ENCODE measurements at places on chromosomes 5 and 9. TPM values are rescaled to one million over a fixed set of nuclear protein-coding genes. Genes with fewer than 3 reads are reported as not detected.

- DNase-seq: no peak
These were observed 57.7 kb downstream of the DCP2 start for GRCh38 chr5:113034182-113034773.

DNA sequence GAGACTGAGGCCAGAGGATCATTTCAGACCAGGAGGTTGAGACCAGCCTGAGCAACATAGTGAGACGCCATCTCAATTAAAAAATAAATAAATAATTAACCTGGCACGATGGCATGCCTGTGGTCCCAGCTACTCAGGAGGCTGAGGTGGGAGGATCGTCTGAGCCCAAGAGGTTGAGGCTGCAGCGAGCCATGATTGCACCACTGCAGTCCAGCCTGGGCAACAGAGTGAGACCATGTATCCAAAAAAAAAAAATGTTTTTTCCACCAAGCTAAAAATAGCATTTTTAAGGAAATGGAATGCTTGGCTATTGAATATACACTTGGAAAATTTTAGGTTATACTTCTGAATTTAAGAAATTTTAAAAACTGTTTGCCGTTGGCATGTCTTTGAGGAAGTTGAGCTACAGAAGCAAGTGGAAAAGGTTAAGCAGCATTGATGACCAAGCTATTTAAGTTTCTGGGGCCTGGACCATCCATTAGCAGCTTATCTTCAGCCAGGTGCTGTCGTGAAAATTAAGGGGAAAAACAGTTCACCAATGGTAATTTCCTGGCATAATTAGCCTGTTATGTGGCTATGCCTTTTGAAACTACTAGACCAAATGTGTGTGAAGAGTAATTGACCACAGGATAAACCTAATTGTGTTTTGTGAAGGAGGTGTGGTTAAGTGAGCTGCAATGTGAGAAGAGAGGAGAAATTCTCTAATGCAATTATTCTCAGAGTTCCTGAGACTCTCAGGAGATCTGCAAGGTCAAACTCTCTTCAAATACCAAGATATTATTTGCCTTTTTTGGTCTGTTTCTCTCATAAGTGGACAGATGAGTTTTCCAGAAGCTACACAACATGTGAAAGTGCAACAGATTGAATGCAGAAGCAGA lies 21.0 kb downstream of the F2R start:
- no peak for DNase-seq

DNA sequence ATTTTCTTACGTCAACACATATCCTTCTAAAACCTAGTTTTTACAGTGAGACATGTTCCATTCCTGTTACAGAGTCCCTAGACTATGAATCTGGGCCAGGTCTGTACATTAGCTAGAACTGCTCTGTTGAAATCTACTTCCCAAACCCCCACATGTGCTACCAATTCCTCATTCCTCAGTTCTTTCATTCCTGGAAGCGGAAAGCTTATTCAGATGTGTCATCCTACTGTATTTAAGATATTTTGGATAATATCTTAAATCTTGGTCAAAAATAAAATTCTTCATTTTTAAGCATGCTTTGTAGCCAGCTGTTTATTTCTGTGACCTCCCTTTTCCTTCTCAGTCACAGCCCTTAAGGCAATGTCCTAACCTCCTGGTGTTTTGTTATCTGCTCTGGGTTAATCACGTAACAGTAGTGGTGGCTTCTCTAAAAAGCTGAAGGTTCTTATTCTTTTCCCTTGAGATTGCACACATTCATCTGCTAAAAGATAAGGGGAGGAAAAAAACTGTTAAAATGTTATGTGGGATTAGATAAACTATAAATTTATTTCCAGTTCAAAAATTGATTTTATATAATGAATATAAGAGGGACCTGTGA lies 35.6 kb downstream of the GLRX start:
- DNase-seq: no peak

DNA sequence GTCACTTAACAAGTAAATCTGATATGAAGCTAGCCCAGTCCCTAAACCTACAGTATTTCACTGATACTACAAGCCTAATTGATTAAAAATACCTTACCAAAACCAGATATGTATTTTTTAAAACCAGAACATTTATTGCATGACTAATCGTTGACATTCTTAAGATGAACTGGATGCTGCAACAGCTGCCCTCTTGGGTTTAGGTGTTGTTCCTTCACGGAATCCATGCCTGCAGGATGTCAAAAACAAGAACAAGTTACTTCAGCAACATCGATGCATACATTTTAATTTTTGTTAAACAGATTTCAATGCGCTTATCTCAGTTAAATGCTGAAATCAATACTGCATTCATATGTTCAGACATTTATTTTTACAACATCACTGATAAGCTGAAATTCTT lies 2.7 kb downstream of the RPL37 start:
- no peak for DNase-seq

DNA sequence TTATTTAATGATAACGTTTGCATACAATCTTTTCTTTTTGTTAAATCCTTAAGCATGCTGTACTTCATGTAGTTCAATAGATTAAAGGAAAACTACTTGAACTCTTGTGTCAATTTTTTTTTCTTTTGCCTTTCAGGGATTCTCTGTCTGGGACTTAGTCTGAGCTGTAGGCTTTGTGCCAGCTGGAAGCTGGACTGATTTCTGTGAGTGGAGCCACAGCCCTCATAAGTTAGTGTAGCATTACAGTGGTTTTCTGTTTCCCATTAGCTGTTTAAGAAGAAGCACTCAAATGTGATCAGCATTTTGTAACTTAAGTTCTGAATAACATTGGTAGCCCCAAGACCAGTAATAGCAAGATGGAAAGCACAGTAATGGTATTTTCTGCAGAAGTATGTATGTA lies 330.6 kb upstream of the MEF2C start:
- no peak for DNase-seq

DNA sequence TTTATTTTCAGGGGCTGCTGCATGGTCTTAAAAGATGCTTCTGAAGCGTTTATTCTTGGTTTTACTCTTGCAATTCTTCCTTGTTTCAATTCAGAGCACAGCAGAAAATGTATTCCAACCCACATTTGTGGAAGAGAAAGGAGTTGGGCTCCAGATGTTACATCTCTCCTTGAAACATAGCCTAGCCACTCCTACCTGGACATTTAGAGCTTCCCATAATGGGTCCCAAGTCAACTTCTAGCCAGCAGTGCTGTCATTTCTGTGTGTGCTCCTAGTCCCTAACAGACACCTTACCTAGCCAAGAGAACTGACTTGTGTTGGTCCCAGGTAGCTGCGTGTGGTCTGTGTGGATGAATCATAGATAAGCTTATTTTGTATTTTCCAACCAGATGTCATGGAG lies 61.2 kb upstream of the ANKRD55 start:
- DNase-seq: no peak

- no peak for DNase-seq
These were observed 17.3 kb downstream of the CENPH start for GRCh38 chr5:69206528-69207190.

GRCh38 chr9:135093111-135093510 lies 5.6 kb downstream of the OLFM1 start:
- DNase-seq: no peak

GRCh38 chr9:91187311-91187964 lies 174.3 kb downstream of the AUH start:
- DNase-seq: no peak

DNA sequence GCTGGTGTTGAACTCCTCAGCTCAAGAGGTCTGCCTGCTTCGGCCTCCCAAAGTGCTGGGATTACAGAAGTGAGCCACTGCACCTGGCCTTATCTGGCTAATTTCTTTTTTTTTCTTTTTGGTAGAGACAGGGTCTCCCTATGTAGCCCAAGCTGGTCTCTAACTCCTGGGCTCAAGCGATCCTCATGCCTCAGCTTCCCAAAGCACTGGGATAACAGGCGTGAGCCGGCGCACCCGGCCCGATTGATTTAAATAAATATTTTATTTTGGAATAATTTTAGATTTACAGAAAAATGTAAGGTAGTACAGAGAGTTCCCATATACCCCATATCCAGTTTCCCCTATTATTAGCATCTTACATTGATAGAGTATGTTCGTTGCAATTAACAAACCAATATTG lies 155.0 kb upstream of the MVB12B start:
- DNase-seq: no peak

GRCh38 chr5:57539281-57539701 lies 56.7 kb upstream of the ACTBL2 start:
- DNase-seq: no peak

DNA sequence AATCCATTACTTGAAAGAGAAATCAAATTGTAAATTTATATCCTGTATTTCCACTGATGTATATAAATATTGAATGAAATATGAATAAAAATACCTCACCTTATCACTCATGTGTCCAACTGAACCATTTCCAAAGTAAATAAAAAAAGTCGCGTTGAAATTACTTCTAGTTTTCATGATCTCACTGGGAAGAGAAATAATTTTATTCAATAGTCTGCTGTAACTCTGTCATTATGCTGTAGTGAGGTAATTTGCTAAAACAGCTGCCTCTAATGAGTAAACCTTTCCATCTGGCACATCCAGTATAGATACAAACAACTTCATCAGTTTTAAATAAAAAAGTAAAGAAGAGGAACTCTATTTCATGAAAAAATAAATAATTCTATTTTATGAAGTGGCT lies 611.5 kb downstream of the ZNF608 start:
- DNase-seq: no peak

DNA sequence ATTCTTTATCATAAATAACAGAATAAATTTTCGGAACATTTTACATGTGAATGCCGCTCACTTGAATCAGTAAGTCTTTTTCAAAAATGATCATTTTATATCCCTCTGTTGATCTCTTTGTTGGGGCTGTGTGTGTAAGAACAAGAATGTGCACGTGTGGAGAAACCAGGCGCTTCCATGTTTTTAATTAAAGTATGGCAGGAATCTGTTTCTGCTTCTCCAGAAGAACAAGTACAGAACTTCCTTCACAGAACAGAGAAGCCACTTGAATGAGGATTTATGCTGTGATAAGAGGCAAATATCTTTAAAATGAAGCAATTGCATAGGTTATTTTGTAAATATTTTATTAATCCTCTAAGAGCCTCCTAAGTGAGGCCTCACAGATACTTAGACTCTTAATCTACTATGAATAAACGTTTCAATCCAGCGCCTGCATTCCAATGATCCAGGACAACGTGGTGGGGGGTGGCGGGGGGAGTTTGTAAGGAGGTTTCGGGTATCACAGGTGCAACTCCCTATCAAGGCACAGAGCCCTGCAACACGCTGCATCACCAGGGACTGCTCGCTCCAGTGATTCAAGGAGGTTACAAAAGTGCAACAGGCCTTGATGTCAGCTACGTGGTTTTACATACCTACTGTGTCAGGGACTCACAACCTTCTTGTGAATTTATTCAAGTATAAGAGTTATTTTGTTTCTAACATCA lies 409.2 kb downstream of the BNC2 start:
- DNase-seq: no peak

DNA sequence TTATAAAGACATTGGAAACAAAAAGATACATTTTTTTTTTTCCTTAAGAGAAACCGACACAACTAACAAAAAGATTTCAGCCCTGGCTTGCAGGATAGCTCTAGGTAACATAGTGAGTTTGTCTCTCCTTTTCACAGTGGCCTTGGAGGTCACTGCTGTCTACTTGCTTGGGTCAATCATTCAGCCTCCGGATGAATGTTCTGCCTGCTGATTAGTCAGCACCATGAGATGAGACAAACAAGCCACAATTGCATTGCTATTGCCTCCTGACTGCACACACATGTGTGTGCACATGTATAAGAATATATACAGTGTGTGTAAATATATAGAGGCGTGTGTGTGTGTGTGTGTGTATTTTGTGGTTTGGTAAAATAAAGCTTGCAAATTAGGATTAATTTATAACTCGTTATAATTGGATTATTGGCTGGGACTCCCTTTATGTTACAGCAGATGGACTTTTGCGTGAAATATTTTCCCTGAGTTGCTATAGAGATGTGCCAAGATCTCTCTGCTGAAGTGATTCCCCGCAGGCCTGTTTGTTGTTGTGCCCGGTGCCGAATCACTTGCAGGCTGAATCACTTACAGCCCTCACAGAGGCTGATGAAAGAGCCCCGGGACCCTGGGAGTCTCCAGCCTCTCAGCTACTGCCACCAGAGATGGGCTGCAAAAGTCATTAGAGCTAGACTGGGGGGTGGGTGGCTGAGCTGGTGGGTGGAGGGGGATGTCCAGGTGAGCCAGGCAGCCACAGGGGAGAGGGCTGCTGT lies 161.2 kb downstream of the FGF18 start:
- no peak for DNase-seq

DNA sequence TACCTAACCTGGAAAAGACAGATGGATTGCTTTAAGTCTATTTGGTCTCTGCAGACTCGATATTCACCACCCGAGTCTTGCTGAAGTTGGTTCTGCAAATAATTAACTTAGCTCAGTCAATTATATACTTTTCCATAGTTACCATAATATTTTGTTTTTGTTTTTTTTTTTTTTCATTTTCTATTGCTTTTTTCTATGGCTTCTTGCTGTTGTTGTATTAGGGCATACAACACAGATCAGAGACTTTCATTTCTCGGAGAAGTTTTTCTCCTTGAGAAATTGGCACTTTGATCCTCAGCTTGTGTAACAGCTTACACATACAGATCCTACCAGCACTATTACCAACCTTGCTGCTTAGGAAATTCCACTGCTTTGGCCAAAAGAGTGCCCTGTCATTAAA lies 88.0 kb downstream of the GPR21 start:
- DNase-seq: no peak

DNA sequence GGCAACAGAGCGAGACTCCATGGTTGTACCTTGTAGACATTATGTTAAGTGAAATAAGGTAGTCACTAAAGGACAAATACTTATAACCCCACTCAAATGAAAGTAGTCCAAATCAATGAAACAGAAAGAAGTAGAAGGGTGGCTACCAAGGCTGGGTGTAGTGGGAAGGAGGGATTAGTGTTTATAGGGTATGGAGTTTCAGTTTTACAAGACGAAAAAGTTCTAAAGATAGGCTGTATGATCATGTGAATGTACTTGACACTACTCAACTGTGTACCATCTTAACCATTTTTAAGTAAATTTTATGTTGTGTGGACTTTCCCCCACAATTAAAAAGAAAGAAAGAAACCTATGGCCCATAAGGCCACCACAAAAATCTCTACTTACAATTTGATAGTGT lies 32.2 kb downstream of the ALDH7A1 start:
- DNase-seq: no peak

Gene ANKRD31
- 0.37 TPM for total RNA-seq

Gene ABLIM3
- 151 TPM for total RNA-seq

Gene CARD9
- 2.5 TPM for total RNA-seq

Gene RACK1
- 1,928 TPM for total RNA-seq

Gene ZBTB43
- total RNA-seq: 11.2 TPM

Gene ADAMTS12
- total RNA-seq: 17.5 TPM

Gene PDLIM7
- 20.0 TPM for total RNA-seq

Gene PCSK5
- 43.2 TPM for total RNA-seq

Gene STPG3
- total RNA-seq: not detected

Gene IRX2
- total RNA-seq: 0.19 TPM

Gene PCDHA6
- 0.12 TPM for total RNA-seq

Gene C9orf50
- not detected for total RNA-seq

Gene ZDHHC11
- 4.0 TPM for total RNA-seq

All from omental fat pad (tissue), 4 donors.